Substantia nigra (tissue), 51 donors: ENCODE measurements at places on chromosomes 6 and 20.

DNA sequence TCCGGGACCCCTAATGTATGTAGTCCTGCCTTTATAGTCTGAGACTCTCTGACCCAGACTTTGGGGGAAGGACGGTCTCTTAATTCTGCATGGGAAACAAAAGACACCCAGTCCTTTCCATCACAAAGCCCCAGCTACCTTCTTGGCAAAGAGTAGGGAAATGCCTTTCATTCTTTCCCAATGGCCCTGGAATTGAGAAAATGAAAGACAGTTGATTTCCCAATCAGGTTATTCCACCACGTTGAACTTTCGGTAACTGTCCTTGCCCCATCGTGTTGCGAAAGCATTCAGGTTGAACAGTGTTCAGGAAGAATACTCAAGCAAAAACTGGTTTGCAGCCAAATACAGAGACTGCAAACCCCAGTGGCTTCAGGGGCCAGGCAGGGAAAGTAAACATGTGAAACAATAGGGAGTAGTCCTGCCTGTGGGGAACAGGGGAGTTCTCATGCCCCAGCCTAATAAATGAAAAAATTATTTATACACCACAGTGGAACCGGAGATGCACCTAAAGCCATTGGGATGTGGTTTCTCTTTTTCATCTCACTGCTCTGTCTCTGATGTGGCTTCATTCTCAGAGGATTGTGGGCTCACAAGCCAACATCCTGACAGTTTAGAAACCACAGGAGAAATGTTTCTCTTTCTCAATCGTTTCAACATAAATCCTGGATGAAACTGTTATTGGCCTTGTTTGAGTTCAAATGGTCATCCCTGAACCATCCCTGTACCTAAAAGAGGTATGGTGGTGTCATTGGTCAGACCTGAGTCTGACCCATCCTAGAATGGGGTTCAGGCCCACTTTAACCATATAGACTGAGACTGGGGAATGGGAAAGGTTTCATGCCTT is 44.2 kb upstream of the SLC9A8 start:
- DNase-seq: no peak

DNA sequence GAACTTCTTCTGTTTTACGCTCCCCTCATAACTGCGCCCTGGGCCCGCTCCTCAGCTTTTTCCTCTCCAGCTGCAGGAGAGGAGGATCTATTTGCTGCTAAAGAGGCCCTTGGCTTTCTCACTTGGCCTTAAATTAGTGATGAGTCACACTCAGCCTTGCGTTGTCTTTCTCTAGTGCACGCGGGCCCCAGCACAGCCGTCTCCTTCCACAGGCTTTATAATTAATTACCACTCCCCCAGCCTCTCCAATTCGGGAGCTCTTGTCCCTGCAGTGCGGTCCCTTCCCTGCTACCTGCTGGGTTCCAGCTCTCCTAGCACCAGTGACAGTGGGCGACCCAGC is 25.2 kb downstream of the PACSIN1 start:
- peak; percentile 12 for DNase-seq

- no peak for DNase-seq
These were observed 3.1 kb downstream of the QKI start for GRCh38 chr6:163417595-163417994.

- DNase-seq: no peak
These were observed 1192.3 kb upstream of the GJE1 start for GRCh38 chr6:140940251-140940925.

DNA sequence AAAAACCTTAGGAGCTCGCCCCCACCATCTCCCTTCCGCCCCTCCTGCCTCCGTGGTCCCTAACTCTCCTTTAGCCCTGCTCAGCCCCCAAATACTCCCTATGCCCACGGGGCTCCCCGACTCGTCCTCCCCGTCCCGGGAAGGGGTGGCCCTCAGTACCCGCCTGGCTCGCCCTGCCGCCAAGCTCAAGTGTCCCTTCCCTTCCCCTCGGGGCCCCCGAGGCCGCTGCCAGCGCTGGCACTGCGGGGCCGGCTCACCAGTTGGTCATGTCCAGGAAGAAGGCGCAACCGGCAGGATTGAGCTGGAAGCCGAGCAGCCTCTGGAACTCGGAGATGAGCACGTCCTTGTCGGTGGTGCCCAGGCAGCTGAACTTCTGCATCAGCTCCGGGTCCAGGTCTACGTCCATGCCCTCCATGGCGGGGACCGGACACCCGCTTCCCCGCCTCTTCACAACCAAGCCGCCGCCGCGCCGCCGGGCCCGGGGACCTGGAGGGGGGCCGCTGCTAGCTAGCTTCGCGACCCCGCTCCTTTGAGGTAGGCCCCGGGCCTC is 303 bp downstream of the ILRUN start:
- DNase-seq: peak; percentile 70

DNA sequence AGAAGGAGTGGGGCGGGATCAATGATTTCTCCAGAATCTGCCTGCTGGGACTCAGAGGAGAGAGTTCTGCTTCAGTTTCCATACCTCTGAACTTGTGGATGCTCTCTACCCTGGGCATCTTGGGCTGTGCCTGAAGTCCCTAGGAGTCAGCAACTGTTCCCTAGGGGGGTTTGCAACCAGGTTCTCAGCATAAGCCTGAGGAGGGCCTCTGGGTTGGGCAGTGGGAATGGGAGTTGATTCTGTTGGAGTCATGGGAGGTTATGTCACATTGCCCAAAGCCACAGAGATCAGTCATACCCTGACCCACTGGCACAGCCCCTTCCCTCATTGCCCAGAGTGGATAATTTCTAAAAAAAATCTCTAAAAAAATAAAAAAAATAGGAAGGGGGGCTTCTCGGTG is 47.4 kb downstream of the MOCS1 start:
- DNase-seq: no peak

- DNase-seq: no peak
These were observed 1211.1 kb upstream of the GJE1 start for GRCh38 chr6:140921366-140922226.

DNA sequence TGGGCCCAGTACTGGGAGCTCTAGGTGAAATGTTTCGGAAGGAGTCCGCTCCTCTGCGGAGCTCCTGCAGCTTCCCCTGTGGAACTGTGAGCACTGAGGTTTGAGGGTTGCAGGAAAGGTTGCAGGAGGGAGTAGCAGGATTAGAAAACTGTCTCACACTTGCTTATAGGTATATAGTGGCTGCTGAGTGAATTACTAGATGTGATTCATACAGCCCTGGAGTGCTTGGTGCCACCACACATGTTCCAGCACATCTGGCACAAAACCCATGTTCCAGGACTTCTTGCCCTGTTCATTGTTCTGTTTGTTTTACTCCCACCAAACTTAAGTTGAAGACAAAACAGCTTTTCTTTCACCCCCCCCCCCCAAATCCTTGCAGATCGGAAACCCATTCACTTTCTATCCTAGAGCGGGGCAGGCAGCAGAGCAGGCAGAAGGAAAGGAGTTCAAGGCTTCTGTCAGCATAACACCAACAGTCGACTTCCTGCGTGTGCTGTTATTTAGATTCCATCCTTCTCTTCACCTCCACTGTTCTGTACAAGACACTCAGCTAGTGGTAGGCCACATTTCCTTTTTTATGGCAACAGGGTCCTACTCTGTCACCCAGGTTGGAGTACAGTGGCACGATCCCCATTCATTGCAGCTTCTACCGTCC is 669 bp upstream of the PEX6 start:
- DNase-seq: no peak

- DNase-seq: peak; percentile 84
These were observed 6.8 kb upstream of the PI16 start for GRCh38 chr6:36947570-36948351.

DNA sequence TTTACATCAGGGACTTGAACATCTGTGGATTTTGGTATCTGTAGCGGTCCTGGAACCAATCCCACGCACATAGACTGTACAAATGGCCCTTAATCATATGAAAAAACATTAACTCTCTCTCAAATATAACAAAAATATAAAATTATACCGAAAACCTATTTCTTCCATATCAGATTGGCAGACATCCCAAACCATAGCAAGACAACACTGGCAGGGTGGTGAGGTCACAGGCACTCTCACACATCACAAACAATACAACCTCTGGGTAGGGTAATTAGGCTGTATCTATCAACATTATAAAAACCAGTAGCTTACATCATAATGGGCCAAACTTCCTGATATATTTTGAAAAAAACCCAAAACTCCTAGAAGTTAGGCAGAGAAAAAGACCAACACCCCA is 40.9 kb downstream of the OVOL2 start:
- DNase-seq: no peak

- peak; percentile 14 for DNase-seq
These were observed 5.6 kb upstream of the ANKRD60 start for GRCh38 chr20:58233881-58234528.

- DNase-seq: no peak
These were observed 124.5 kb upstream of the AHI1 start for GRCh38 chr6:135622081-135622480.

GRCh38 chr6:137989664-137990063 is 117.6 kb downstream of the PERP start:
- DNase-seq: no peak

DNA sequence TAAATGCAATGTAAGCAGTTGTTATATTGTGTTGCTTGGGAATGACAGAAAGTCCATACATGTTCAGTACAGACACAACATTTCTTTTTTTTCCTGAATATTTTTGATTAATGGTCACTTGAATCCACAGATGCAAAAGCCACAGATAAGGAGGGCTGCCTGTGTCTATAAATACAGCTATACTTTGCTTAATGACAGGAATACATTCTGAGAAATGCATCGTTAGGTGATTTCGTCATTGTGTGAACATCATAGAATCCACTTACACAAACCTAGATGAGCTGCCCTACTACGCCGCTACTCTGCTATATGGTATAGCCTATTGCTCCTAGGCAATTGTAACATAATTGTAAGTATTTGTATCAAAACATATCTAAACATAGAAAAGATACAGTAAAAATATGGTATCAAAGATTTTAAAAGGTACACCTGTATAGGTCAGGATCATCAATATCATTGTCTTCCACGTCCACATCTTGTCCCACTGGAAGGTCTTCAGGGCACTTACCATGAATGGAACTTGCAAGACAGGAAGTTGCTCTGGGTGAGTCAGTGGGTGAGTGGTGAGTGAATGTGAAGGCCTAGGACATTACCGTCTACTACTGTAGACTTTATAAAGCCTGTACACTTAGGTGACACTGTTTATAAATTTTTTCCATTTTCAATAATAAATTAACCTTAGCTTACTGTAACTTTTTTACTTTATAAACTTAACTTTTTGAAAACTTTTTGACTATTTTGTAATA is 27.9 kb upstream of the POPDC3 start:
- DNase-seq: no peak

GRCh38 chr6:68013780-68014515 is 621.1 kb upstream of the ADGRB3 start:
- no peak for DNase-seq

DNA sequence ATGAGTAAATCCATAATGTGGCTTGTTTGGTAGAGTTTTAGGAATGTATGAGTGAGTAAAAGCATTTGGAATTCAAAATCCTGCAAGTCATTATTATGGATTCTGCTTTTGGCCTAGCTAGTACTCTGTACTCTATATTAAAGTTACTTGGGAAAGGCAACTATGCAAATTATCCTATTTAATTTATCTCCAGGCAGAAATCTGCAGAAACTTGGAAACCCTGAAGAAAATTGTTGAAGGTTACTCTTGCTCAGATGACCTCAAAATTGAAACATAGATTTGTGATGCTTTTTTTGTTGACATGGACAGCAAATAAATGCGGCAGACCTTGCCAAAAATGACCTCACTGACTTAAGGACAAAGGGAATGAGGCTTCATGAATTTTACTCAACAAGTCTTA is 477.1 kb upstream of the EYS start:
- no peak for DNase-seq

- DNase-seq: no peak
These were observed 29.7 kb upstream of the PI16 start for GRCh38 chr6:36924778-36925374.

GRCh38 chr6:150865406-150866146 is at the start of gene MTHFD1L:
MTHFD1L (plus strand) TSS chr6:150865702; CDS start chr6:150865823, 121 bp downstream.
- DNase-seq: peak; percentile 20

DNA sequence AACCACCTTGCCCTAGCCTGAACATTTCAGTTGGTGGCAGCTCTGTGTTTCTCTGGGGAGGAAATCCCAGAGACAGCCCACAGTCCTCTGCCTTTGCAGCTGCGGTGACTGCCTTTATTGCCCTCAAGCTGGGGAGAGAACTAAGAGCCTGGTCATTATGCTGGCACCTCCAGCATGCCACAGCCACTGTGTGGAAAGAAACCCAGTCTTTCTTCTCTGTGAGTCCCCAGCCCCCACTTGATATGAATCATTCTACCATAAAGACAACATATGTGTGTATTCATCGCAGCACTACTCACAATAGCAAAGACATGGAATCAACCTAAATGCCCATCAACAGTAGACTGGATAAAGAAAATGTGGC is 82.3 kb upstream of the RNF217 start:
- DNase-seq: no peak

DNA sequence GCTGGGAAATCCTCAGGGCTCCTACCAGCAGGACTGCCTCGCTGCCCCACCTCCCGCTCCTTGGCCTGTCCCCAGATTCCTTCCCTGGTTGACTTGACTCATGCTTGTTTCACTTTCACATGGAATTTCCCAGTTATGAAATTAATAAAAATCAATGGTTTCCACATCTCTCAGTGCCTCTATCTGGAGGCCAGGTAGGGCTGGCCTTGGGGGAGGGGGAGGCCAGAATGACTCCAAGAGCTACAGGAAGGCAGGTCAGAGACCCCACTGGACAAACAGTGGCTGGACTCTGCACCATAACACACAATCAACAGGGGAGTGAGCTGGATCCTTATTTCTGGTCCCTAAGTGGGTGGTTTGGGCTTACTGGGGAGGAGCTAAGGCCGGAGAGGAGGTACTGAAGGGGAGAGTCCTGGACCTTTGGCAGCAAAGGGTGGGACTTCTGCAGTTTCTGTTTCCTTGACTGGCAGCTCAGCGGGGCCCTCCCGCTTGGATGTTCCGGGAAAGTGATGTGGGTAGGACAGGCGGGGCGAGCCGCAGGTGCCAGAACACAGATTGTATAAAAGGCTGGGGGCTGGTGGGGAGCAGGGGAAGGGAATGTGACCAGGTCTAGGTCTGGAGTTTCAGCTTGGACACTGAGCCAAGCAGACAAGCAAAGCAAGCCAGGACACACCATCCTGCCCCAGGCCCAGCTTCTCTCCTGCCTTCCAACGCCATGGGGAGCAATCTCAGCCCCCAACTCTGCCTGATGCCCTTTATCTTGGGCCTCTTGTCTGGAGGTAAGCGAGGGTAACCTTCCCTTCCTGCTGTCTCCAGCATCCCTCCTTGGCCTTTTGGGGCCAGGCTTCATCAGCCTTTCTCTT is at the start of gene CFB:
TSS of gene CFB (plus strand) at position 589 of the 863 bp plus-strand sequence. CDS start at position 716, 127 bp downstream.
- DNase-seq: no peak

DNA sequence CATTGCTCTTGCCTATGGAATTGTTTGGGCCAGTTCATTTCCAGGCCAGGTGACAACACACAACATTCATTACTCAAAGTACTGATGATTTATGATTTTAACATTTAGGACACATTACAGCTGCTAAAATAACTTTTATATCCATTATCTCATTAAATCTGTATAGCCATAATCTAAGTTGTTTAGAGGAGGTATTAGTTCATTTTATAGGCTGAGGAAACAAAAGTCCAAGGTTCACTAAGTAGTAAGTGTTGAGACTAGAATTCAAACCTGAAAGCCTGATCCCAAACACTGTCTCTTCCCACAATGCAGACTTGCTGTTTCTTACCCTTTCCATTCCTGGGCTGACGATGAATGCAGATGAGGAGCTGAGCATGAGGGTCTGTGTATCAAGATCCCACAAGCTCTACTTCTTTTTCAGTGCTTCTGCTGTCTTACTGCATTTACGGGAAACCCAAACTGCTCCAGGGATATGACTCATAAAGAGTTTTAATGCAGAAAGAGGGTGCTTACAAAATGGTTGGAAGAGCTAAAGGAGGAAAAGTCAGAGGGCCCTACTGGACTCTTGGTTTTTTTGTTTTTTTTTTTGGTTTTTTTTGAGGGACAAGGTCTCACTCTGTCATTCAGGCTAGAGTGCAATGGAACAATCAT is 17.9 kb downstream of the TENT5A start:
- DNase-seq: no peak
